ENCODE measurements at places on chromosomes 3 and 15.

- DNase-seq = no peak
Observed at GRCh38 chr3:120326784-120327183, 22.4 kb downstream of the LRRC58 start.

- no peak for DNase-seq
Observed at GRCh38 chr3:175238801-175239200, 379.7 kb downstream of the NAALADL2 start.

DNA sequence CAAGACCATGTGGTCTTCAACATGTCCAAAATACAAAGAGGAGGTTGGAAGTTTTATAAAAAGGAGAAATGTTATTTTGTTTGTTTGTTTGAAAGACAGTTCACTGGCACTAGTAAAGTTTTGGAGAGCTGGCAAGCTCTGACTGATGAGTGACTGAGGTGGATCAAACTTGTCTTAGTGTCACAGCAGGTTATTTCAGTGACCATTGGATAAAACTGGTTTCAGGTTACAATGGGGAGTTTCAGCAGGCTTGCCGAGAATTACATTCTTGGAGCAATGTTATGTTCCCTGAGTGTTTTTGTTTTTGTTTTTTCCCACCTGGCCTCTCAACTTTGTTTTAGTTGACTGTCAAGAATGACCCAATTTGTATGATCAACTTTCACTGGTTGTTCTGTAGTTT lies 414.5 kb upstream of the ARHGEF26 start:
- no peak for DNase-seq

GRCh38 chr3:77699125-77699691 lies 659.3 kb downstream of the ROBO2 start:
- no peak for DNase-seq

DNA sequence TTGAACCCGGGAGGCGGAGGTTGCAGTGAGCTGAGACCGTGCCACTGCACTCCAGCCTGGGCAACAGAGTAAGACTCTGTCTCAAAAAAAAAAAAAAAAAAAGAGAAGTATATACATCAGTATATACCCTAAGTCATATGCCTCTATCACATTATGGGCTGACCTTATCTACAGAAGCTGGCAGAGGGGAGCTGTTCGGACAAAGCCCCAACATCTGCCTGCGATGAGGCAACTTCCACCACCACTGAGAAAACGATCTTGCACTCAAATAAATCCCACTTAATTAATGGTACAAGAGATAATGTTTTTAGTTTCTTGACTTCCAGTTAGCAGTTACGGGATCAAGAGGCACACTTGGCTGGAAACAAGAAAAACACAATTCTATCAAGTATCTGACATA lies 2.2 kb downstream of the GLT8D1 start:
- DNase-seq = no peak

DNA sequence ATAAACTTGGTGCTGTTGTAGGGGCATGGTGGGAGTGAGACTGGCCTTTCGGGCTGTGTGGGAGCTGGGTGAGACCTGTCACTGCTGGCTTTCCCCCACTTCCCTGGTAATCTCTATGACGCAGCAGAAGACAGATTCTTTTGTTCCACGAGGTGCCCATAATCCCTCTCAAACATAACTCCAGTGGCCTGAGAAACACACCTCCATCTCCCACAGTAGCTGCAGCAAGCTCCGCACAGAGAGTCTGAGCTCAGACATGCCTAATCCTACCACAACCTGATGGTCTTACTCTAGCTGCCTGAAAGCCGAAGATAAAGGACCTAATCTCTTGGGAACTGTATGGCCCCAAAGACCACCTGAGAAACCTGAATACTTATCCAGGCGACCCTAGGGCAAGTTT lies 225.6 kb upstream of the CRBN start:
- DNase-seq = no peak

- no peak for DNase-seq
Observed at GRCh38 chr3:28651159-28651558, 302.5 kb upstream of the AZI2 start.

DNA sequence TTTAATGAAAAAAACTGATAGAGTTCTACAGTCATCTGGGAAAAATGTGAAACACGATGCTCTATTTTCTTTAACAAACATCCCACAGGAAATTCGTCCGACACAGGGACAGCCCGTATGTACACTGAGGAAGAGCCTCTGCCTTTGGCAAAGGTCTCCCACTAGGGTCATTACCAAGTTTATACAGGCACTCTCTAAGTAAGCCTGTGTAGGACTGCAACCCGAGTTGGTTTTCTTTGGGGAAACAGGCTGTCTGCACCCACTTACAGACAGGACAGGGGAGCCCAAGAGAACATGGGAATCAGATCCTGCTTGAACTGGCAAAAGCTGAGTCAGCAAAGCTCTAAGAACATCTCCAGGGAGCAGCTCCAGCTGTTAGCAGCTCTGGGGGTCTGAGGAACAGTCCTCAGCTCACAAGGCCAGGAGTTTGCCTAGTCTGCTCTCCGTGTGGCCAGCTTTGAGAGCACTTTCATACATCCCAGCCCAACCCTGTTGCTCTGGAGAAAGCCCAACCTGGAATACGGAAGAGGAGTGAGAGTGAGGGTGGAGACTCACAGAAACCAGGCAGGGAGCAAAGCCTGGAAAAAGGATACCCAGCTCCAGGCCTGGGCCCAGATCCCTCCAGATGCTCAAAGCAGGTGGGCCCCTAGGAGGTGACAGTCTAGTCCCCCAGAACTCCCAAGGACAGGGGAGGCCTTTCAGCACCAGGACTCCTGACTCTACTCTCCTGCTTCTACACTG lies 1.9 kb downstream of the TBC1D2B start:
- DNase-seq = no peak

DNA sequence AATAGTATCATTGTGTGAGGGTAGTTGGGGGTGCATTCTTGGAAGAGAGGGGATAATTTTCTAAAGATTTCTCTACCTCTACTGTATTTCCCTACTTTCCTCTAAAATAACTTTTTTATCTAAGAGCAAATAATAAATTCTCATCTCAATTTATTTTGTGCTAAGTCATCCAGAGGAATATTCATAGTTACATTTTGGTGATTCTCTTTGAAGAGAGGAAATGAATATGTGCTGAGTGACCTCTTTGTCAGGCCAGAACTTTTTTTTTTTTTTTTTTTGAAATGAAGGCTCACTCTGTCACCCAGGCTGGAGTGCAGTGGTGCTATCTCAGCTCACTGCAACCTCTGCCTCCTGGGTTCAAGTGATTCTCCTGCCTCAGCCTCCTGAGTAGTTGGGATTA lies 15.1 kb upstream of the CCDC80 start:
- no peak for DNase-seq

- no peak for DNase-seq
Observed at GRCh38 chr3:3553236-3553635, 246.0 kb upstream of the LRRN1 start.

DNA sequence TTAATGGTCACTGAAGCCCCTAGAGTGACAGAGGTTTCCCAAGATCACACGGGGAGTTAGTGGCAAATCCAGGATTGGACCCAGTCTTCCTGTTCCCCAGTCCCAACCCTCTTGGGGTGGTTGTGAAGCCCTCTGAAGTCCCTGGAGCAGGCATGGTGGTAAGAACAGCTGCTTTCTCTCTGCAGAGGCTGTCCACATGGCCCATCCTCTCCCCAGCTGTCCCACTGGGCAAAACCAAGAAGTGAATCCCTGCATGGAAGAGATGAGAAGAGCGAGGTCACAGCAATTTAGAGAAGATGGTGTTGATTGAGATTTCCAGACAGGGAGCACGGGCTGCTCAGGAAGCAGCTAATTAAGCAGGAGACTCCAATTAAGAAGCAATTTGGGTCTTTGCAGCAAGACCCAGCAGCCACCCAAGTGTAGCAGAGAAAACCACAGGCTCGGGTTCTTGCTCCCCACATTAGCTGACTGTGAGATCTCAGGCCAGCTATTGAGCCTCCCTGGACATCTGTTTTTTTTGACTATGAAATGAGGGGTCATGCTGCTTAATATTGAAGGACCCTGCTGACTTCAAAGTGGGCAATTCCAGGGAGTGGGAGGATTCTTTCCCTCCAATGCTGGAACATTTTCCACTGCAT lies 14.8 kb upstream of the HDAC11 start:
- no peak for DNase-seq

- no peak for DNase-seq
Observed at GRCh38 chr3:5122741-5123706, 932 bp downstream of the ARL8B start.

DNA sequence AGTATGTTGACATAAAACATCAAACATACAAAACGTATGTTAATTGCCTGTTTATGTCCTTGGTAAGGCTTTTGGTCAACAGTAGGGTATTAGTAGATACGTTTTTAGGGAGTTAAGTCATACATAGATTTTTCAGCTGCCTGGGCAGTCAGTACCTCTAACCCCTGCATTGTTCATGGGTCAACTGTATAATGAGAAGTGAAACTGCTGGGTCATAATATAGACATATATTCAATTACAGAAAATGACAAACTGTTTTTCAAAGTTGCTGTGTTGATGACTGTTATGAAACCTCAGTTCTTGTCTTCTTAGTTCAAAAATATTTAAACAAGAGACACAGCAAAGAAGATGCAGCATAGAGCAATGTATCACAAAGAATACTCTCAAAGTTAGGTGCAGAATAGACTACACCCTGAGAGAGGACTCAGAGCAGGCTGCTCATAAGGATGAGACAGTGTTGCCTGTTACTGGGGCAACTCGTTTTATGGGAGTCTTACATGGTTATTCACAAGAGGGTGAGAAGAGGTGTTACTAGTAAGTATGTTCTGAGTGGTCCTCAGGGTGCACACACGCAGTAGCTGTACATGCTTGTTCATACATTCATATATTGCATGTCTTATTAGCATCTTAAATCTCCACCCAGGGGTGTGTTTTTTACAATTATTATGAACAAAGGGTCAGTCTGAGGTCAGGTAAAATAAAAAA lies 53.1 kb upstream of the ADAMTS17 start:
- no peak for DNase-seq

- no peak for DNase-seq
Observed at GRCh38 chr3:54020436-54020835, 101.9 kb upstream of the CACNA2D3 start.

GRCh38 chr15:25719101-25719985 lies 143.8 kb downstream of the ATP10A start:
- DNase-seq = no peak

GRCh38 chr15:101635944-101636727 lies 16.0 kb downstream of the TM2D3 start:
- no peak for DNase-seq

GRCh38 chr3:105793040-105793439 lies 75.8 kb downstream of the CBLB start:
- no peak for DNase-seq

GRCh38 chr3:26731843-26732242 lies 109.3 kb downstream of the LRRC3B start:
- DNase-seq = no peak

- DNase-seq = no peak
Observed at GRCh38 chr3:190811775-190812480, 50.6 kb downstream of the GMNC start.

- DNase-seq = no peak
Observed at GRCh38 chr3:26668696-26669095, 46.1 kb downstream of the LRRC3B start.

DNA sequence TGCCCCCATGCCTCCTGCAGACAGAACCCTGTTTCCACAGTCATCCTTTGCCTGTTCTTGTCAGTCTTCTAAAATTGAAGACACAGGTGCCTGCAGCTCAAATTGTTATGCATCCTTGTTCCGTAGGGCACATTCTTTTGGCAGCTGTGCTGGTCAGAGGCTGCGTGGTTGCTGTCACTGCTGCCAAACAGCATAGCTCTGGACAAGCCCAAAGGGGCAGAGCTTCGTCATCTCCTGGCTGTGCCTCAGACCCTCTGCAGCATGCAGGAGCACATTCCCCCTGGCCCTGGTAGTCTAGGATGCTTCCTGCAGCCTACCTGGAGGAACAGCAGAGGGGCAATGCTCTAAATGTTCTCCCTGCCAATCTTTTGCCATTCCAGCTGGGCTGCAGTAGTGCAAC lies 2.1 kb upstream of the FBXL22 start:
- DNase-seq = no peak

GRCh38 chr15:93527374-93528050 lies 438.5 kb upstream of the RGMA start:
- DNase-seq = no peak

DNA sequence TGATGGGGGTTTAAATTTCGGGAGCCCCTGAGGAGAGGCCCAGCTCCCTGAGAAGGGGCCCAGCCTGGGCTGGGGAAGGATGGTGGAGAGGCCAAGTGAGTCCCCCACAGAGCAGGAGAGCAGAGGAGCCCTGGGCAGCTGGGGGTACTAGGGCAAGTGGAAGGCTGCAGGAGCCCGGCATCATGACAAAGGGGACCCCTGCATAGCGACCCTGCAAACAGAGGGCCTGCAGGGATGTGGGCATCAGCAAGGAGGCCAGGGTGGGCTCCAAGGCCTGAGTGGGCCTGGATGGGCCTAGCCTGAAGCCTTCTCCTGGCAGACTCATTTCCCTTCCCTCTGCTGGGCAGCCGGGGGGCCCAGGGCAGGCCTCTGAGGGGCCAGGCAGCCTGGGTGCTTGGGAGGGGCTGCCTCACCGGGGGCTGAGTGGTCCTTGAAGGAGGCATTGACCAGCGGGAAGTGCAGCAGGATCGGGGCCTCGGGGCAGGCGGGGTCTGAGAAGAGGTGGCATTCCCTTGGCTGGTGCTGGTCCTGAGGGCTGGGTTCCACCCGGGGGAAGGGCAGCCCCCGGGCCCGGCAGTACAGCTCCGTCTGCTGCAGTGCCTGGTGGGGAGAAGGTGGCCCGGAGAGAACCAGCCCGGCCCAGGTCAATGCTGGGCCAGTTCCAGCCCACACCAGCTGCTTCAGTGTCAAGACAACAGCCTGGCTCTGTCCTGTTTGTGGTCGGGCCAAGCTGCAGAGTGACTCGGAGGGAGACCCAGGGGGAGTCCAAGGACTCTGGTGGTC lies 24.7 kb downstream of the PLA2G4D start:
- no peak for DNase-seq

DNA sequence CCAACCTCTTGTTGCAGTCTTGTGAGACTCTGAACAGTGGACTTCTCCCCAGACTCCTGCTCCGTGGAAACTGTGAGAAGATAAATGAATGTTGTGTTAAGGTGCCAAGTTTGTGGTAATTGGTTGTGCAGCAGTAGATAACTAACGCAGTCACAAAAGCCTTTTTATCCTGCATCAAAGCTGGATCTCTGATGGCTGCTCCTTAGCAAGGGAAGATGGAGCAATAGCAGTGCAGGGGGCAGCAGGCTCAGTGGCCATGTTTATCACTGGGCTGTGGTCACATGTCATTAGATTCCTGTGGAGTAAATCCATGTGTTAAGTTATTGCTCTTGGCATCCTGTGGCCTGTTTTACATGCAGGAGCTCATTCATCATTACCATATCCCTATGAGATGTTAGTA lies 13.5 kb downstream of the CMTM7 start:
- DNase-seq = no peak

DNA sequence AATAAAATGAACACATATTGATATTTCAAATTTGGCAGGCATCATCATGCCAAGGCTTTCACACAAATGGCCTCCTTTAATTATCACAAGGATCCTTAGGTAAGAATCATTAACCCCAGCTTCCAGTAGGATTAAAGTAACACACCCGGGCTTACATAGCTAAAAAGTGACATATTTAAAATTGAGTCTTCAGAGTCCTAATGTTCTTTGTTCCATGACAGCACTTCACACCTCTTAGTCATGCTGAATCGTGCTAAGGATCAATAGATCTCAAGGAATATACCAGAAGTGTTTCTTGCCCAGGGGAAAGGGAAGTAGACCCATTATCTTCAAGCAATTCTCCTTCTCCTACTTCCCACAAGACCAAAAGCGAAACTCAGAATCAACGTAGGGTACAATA lies 76.6 kb upstream of the SOX2 start:
- no peak for DNase-seq

- no peak for DNase-seq
Observed at GRCh38 chr3:88369337-88369736, 219.6 kb downstream of the C3orf38 start.
